Vagina (tissue), 2 donors: ENCODE measurements at places on chromosomes 2 and 18. TPM values are rescaled to one million over a fixed set of nuclear protein-coding genes. Genes with fewer than 3 reads are reported as not detected.
A peak's percentile ranks its signal among the peaks of the same experiment; 100 is the strongest.

RALB gene
- total RNA-seq, result 44.0 TPM

SOX11 gene
- total RNA-seq, result not detected

CXCR2 gene
- total RNA-seq, result 6.4 TPM

GMPPA gene
- total RNA-seq, result 35.4 TPM

DAW1 gene
- total RNA-seq, result not detected

NDUFB3 gene
- total RNA-seq, result 38.8 TPM

GRCh38 chr18:32048507-32049091 lies 30.0 kb downstream of the RNF125 start:
- H3K36me3 ChIP-seq, result no peaks in the 10 kb centered on the region
- no peak for DNase-seq
- no peaks in the 10 kb centered on the region for H3K27me3 ChIP-seq
- H3K4me3 ChIP-seq, result no peak overlapping the region

- H3K27ac ChIP-seq, result peak overlapping the region; percentile 15
- H3K27me3 ChIP-seq, result no peaks in the 10 kb centered on the region
- H3K36me3 ChIP-seq, result no peaks in the 10 kb centered on the region
Measured at GRCh38 chr18:13452388-13452811, 233.8 kb downstream of the LDLRAD4 start.

DNA sequence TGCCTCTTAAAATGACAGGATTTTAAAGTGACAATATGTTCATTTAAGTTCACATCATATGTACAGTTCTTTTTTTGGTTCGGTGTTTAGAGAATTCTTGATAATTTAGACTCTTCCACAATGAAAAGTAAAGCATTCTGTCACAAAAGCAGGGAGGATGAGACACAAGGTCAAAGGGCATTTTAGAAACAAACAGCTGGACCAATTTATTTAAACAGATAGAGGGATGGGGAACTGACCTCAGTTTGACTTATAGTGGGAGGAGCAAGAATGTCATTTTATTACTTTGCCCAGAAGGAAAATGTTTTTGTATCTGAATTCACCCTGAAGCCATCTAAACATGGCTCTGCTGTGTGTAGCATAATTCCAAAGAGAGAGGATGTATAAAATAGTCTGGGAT lies 128.5 kb downstream of the MEIS1 start:
- no peak overlapping the region for H3K4me3 ChIP-seq
- no peaks in the 10 kb centered on the region for H3K27me3 ChIP-seq
- DNase-seq, result no peak

DNA sequence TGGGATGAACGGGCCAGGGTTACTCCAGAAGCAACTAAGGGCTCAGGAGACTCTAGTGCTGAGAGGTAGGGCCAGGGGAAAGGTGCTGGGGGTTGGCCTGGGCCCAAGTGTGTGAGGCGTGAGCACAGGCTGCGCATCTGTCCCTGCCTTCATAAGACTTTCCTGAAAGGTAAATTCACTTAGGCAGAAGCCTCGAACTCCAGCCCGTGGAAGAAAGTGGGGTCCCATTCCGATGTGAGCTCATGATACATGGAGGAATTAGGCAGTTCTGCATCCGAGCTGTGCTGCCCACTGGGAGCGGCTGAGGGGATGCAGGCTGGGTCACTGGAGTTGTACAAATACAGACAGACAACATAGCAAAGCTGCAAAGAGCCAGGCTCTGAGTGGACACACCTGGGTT lies 16.2 kb downstream of the PARD6G start:
- no peak overlapping the region for H3K4me3 ChIP-seq
- no peak for DNase-seq
- peaks cover 34% of the 10 kb centered on the region for H3K4me1 ChIP-seq
- no peaks in the 10 kb centered on the region for H3K36me3 ChIP-seq
- H3K27me3 ChIP-seq, result no peaks in the 10 kb centered on the region

DNA sequence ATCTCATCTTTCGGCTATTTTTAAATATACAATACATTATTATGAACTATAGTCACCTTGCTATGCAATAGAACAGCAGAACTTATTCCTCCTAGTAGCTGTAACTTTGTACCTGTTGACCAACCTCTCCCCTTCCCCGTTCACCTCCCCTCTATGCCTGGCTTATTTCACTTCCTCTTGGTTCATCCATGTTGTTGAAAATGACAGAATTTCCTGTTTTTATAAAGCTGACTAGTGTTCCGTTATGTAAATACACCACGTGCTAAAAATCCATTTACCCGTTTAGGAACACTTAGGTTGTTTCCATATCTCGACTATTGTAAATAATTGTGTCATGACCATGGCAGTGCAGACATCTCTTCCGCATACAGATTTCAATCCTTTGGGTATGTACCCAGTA lies 10.3 kb downstream of the ALPI start:
- no peaks in the 10 kb centered on the region for H3K36me3 ChIP-seq
- no peak for DNase-seq
- no peak overlapping the region for H3K4me3 ChIP-seq
- H3K4me1 ChIP-seq, result no peaks in the 10 kb centered on the region

- no peaks in the 10 kb centered on the region for H3K4me1 ChIP-seq
- no peaks in the 10 kb centered on the region for H3K36me3 ChIP-seq
- H3K4me3 ChIP-seq, result no peak overlapping the region
Measured at GRCh38 chr2:620004-620403, 57.2 kb downstream of the TMEM18 start.

DNA sequence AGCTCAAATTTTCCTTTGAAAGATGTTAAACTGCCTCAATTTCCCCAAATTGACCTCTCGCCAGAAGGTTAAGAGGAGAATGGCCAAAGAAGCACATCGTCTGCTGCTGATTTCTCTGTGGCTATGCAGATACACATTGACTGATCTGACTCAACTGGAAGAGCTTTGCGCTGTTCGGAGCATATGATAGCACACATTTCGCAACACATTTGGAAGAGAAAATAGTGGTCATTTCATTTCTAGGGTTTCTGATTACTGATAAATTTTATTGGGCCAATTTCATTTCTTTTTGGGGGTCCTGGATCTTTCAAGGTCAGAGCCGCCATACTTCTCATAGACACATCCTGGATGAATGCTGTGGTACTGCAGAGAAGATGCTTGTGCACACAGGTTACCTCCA lies 138.5 kb downstream of the TMEM200C start:
- no peak overlapping the region for H3K4me3 ChIP-seq
- H3K27ac ChIP-seq, result no peak overlapping the region
- no peaks in the 10 kb centered on the region for H3K4me1 ChIP-seq
- no peak for DNase-seq
- H3K27me3 ChIP-seq, result no peaks in the 10 kb centered on the region

DNA sequence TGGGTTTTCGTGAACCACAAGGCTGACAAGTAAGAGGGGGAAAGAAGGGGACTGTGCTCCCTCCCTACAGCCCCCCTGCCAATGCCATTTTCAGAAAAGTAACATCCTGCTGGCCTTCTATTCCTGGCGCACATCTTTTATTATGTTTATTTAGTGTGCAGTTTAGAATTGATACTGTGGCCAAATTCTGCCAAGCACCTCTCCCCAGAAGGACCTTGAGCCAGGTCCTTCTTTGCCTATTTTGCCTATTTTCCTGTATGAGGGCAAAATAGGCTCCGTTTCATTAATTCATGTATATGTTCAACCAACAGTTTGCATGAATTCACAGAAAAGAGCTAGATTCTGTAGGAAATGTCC lies 136.0 kb downstream of the MYO3B start:
- no peak overlapping the region for H3K27ac ChIP-seq
- H3K27me3 ChIP-seq, result no peaks in the 10 kb centered on the region

- no peaks in the 10 kb centered on the region for H3K27me3 ChIP-seq
- no peak overlapping the region for H3K27ac ChIP-seq
- peak; percentile 49 for DNase-seq
- peaks cover 26% of the 10 kb centered on the region for H3K4me1 ChIP-seq
- no peak overlapping the region for H3K4me3 ChIP-seq
Measured at GRCh38 chr2:69604026-69604678, 39.4 kb downstream of the AAK1 start.

- no peak for DNase-seq
Measured at GRCh38 chr2:147439986-147440385, 404.8 kb upstream of the ACVR2A start.

GRCh38 chr18:74994502-74995418 lies 214.2 kb downstream of the PTGR3 start:
- no peaks in the 10 kb centered on the region for H3K27me3 ChIP-seq
- H3K36me3 ChIP-seq, result no peaks in the 10 kb centered on the region
- H3K4me1 ChIP-seq, result no peaks in the 10 kb centered on the region
- DNase-seq, result no peak
- no peak overlapping the region for H3K4me3 ChIP-seq
- no peak overlapping the region for H3K27ac ChIP-seq
